ENCODE measurements at places on chromosomes 7 and 10.

GRCh38 chr7:108313086-108313485, 143.2 kb downstream of the NRCAM start:
- no peak for DNase-seq

- DNase-seq = no peak
These were observed 88.1 kb upstream of the KMT2C start for GRCh38 chr7:152523916-152524315.

- no peak for DNase-seq
These were observed 28.3 kb downstream of the NRP1 start for GRCh38 chr10:33306126-33306525.

- no peak for DNase-seq
These were observed 106.6 kb downstream of the VIPR2 start for GRCh38 chr7:159038066-159038465.

- DNase-seq = no peak
These were observed 436.8 kb downstream of the RPS24 start for GRCh38 chr10:78470267-78471103.

DNA sequence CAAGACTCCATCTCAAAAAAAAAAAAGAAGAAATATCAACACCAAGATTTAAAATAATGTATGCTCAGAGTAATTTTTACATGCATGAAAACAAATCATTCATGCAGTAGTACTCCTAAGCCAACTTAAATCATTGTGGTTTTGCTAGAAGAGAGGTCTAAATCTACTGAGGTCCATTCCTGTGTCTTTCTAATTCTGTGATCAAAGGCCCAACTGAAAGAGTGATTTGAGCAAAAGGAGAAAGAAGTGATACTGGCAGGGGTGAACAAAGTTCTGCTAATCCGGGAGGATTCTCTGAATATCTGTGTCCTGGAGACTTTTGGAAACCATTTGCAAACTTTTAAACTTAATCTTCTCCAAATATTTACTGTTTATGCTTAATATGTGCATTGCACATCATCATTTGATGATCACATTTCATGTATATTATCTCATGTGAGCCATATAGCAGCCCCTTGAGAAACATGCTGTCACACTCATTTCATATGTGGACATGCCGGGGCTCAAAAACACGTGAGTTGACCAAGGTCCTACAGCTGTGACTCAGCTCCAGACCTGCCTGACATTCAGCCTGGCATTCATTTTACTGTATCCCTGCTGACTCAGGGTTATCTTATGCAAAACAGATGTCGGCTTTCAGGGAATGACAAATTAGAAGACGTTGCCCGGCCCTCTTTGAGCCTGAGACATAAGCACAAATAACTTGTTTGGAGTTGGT, 76.4 kb downstream of the FAM107B start:
- no peak for DNase-seq

- no peak for DNase-seq
These were observed 49.0 kb upstream of the ARHGAP12 start for GRCh38 chr10:31977440-31978155.

DNA sequence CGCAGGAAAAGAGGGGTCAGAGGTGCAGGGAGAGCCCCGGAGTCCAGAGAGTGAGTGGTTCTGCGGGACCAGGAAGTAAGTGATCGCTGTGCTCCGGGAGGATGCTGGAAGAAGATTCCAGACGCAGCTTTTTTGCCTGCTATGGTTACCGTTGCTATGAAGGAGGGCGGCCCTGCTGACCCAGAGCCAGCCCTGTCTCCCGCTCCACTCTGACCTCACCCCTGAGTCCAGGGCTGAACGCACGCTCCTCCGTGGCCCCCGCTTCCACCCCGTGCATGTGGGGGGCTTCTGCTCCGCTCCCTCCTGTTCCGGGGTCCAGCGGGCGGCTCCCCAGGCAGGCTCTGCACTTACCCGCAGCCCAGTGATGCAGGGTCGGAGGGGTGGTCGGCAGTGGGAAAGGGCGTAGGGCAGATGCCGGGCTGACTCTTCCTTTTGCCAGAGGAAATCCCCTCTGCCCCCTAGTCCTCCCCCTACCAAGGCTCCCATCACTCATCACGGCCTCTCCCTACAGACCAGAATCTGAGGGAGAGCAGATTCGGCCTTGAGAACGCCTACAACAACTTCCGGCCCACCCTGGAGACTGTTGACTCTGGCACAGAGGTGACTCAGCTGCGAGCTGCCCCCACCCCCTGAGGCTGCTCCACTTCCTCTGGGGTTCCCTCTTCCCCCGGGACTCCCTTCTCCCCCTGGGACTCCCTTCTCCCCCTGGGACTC, 2.7 kb upstream of the MUC17 start:
- peak; percentile 40 for DNase-seq

DNA sequence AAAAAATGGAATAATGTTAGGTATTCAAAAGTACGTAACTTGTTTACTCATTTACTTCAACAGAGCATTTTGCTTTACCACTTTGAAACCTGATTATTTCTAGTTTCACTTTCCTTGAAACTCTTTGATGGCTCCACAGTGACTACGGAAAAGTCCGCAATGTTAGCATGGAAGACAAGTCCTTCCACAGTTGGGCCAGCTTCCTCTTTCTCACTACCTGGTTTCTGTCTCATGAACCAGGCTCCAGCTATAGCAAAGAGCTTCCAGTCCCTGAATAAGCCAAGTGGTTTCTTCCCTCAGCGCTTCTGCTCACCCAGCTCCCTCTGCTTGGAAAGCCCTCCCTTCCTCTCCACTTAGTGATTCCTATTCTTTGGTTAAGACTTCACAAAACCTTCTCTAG, 44.8 kb upstream of the SLC16A12 start:
- DNase-seq = no peak

DNA sequence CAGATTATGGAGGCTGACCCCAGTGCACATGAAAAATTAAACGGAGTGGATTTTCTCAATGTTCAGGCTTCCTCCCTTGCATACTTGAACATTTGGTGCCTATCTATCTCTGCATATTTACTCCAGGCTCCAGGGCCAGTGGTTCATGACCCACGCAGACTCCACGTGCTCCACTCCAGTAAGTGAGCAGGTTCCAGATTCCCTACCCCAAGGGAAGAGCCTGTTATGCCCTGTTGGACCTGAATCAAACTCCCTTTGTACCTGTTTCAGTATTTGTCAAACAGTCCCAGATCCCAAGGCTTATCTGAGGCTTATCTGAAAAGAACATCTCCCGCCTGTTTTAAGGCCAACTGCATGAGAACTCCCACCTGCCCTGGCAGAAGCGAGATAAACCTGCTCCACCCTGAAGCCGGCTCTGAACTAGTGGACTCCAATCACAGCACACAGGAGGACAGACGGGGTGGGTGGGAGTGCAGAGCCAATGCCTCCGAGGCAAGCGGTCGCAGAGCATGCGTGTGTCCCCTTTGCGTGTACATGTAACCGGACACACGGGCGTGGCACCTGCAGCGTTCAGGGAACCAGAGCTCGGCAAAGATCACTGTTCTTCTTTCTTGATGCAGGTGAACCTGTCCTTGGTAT, 2.3 kb upstream of the FUOM start:
- DNase-seq = no peak
